ENCODE measurements at places on chromosomes 11 and 22.

GRCh38 chr11:101091781-101092180 is 37.8 kb downstream of the PGR start:
- no peak for DNase-seq
- no peaks in the 10 kb centered on the region for H3K4me1 ChIP-seq
- no peak overlapping the region for H3K27ac ChIP-seq
- no peak overlapping the region for H3K4me3 ChIP-seq

GRCh38 chr11:45892856-45893255 is 7.4 kb downstream of the MAPK8IP1 start:
- no peak overlapping the region for H3K4me3 ChIP-seq
- H3K27ac ChIP-seq: no peak overlapping the region
- no peaks in the 10 kb centered on the region for H3K4me1 ChIP-seq
- H3K27me3 ChIP-seq: no peaks in the 10 kb centered on the region

DNA sequence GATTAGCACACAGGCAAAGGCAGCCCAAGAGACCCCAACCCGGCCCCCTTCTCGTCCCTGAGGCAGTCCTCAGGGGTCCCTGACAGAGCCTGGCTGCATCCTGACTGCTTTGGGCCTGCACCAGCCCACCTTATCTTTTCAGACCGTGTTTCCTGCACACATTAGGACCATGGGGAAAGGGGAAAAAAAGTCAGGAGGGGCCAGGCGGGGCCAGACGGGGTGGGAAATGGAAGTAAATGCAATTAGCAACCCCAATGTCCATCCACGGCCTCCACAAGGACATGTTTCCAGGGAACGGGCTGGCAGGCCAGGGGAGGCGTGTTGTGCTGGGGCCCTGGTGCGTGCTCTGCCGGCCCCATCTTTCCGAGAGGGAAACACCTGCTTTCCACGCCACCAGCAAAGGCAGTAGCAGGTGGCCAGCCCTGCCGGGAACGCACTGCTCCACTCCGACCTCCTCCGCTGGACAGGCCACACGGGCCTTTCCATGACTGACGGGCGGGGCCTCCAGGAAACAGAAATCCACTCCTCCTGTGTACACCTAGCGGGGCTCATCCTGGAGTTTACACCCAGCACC is 7.4 kb downstream of the EHD1 start:
- no peak for DNase-seq
- H3K27me3 ChIP-seq: no peaks in the 10 kb centered on the region
- peaks cover 7% of the 10 kb centered on the region for H3K4me1 ChIP-seq
- H3K36me3 ChIP-seq: peaks cover 30% of the 10 kb centered on the region
- H3K4me3 ChIP-seq: no peak overlapping the region

DNA sequence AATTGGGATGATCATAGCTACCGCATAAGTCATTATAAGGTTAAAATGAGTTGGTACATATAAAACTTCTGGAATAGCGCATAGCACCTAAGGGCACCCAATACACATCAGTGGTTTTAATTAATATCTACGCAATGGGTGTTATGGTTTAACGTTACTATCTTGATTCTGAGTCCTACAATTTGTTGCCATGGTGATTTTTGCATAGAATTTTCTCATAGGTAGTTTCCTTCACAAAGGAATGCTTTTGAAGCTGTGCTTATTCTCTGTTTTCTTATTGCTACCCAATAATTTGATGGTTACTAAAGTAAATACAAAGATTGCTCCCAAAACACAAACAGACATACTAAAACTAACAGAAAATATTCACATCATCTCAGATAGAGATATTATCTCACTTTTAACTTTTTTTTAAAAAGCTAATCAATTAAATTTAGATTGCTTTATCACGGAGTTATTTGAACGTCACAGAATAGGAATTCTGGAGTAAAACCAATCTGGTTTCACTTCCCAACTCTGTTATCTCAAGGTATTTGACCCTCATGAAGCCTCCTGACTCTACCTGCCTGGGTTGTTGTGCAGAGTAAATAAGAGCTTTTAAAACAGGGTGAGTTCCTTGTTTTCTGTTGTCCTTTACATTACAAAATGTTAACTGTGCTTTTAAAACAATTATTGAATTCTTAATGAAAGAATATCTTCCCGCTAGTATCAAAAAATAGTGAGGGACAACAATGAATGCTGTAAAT is 635.5 kb upstream of the CCDC90B start:
- H3K27me3 ChIP-seq: no peaks in the 10 kb centered on the region
- H3K36me3 ChIP-seq: no peaks in the 10 kb centered on the region
- H3K27ac ChIP-seq: peak overlapping the region; percentile 12
- DNase-seq: no peak
- H3K4me3 ChIP-seq: no peak overlapping the region
- peaks cover 8% of the 10 kb centered on the region for H3K4me1 ChIP-seq

GRCh38 chr22:30453731-30454510 is 17.9 kb downstream of the SEC14L3 start:
- DNase-seq: peak; percentile 35
- H3K27me3 ChIP-seq: no peaks in the 10 kb centered on the region
- H3K4me3 ChIP-seq: no peak overlapping the region
- no peaks in the 10 kb centered on the region for H3K4me1 ChIP-seq

- peaks cover 15% of the 10 kb centered on the region for H3K27me3 ChIP-seq
- no peak overlapping the region for H3K27ac ChIP-seq
- H3K4me3 ChIP-seq: no peak overlapping the region
- no peaks in the 10 kb centered on the region for H3K36me3 ChIP-seq
Measured at GRCh38 chr11:44808053-44808753, 81.4 kb downstream of the TSPAN18 start.

GRCh38 chr11:104649002-104649401 is 249.3 kb downstream of the CASP12 start:
- no peak for DNase-seq
- no peaks in the 10 kb centered on the region for H3K36me3 ChIP-seq
- no peak overlapping the region for H3K27ac ChIP-seq
- H3K4me1 ChIP-seq: no peaks in the 10 kb centered on the region
- no peak overlapping the region for H3K4me3 ChIP-seq

DNA sequence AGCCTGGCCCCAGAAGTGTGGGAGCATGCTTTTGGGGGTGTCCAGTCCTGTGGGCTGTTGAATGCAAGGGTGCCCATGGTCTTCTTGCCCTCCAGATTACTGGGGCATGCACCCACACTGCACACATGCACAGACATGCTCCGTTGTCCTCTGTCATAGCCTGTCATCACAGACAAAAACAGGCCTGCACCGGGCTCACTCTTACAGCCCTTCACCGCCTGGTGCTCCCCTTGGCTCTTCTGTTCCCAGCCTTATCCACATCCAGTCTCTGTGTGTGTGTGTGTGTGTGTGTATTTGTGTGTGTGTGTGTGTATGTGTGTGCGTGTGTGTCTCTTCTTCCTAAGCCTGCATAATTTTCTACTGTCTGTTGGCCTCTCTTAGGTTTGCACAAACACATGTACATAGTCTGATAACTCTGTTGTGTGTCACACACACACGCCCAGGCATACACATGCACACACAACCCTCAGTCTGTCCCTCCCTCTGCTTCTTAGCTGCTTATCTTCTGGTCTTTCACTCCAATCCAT is 23.4 kb upstream of the NECTIN1 start:
- no peak for DNase-seq
- H3K27me3 ChIP-seq: peaks cover 25% of the 10 kb centered on the region
- H3K36me3 ChIP-seq: no peaks in the 10 kb centered on the region
- no peaks in the 10 kb centered on the region for H3K4me1 ChIP-seq
- H3K4me3 ChIP-seq: no peak overlapping the region

GRCh38 chr11:96309016-96309642 is 33.9 kb downstream of the MAML2 start:
- no peak overlapping the region for H3K4me3 ChIP-seq
- no peak for DNase-seq
- H3K27ac ChIP-seq: peak overlapping the region; percentile 100
- peaks cover 15% of the 10 kb centered on the region for H3K4me1 ChIP-seq

GRCh38 chr11:2945031-2945756 is 16.0 kb upstream of the PHLDA2 start:
- H3K27me3 ChIP-seq: no peaks in the 10 kb centered on the region
- DNase-seq: peak; percentile 85
- H3K36me3 ChIP-seq: peaks cover 59% of the 10 kb centered on the region
- peaks cover 38% of the 10 kb centered on the region for H3K4me1 ChIP-seq

DNA sequence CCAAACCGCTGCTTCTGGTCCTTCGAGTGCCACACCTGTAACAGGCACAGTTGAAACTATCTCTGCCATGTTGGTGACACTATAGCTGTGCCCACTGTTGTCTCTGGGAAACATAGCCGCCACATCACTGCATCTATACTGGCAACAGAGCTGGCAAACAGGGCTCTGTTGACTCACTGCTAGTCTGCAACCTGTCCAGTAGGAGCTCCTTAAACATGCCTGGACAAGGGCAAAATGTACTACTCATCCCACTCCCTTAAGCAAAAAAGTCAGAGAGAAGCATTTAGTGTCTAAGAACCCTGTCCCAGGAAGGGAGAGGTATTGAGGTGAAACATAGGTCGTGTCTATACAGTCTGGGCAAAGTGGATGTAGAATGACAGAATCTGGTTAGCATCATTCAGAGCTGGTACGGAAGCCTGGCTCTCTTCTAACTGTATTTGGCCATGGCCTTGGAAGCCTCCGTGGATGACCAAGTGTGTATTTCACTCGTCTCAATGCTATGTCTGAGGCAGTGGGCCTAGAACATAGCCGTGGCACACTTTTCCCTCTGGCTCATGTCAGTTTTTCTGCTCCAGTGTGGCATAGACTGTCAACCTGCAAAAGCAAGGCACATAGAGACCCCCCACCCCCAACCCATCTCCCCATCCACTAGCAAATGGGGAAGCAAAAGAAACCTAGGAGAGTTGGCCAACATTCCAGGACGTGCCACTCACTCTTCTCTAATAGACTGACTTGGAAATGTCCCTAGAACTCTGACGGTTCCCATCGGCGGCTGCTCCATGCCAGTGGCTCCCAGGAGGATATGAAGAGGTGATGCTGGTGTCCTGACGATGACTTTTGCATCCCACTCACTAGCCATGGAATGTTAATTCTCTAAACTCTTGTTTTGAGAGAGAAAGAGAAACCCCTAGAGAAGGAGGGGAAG is 21.4 kb upstream of the PISD start:
- H3K27me3 ChIP-seq: no peaks in the 10 kb centered on the region
- H3K36me3 ChIP-seq: peaks cover 32% of the 10 kb centered on the region
- H3K27ac ChIP-seq: peak overlapping the region; percentile 86
- no peak for DNase-seq

GRCh38 chr22:37167176-37167980 is 17.7 kb upstream of the IL2RB start:
- H3K27me3 ChIP-seq: no peaks in the 10 kb centered on the region
- H3K4me3 ChIP-seq: no peak overlapping the region
- DNase-seq: no peak
- no peaks in the 10 kb centered on the region for H3K36me3 ChIP-seq
- H3K27ac ChIP-seq: no peak overlapping the region

GRCh38 chr11:116396331-116396730 is 376.5 kb downstream of the BUD13 start:
- no peaks in the 10 kb centered on the region for H3K27me3 ChIP-seq
- no peaks in the 10 kb centered on the region for H3K36me3 ChIP-seq
- DNase-seq: no peak
- no peaks in the 10 kb centered on the region for H3K4me1 ChIP-seq
- peak overlapping the region; percentile 87 for H3K27ac ChIP-seq

- no peaks in the 10 kb centered on the region for H3K4me1 ChIP-seq
- no peaks in the 10 kb centered on the region for H3K27me3 ChIP-seq
- no peak for DNase-seq
- no peaks in the 10 kb centered on the region for H3K36me3 ChIP-seq
- no peak overlapping the region for H3K4me3 ChIP-seq
- H3K27ac ChIP-seq: peak overlapping the region; percentile 4
Measured at GRCh38 chr11:83871054-83871453, 584.9 kb upstream of the CCDC90B start.

GRCh38 chr22:19964701-19965386 is 23.2 kb upstream of the TXNRD2 start:
- no peaks in the 10 kb centered on the region for H3K27me3 ChIP-seq
- peaks cover 13% of the 10 kb centered on the region for H3K36me3 ChIP-seq
- H3K4me3 ChIP-seq: no peak overlapping the region
- no peak for DNase-seq
- no peak overlapping the region for H3K27ac ChIP-seq

- peaks cover 6% of the 10 kb centered on the region for H3K36me3 ChIP-seq
- no peaks in the 10 kb centered on the region for H3K27me3 ChIP-seq
- no peak overlapping the region for H3K27ac ChIP-seq
- no peaks in the 10 kb centered on the region for H3K4me1 ChIP-seq
Measured at GRCh38 chr11:134139873-134140331, 71.0 kb downstream of the JAM3 start.

DNA sequence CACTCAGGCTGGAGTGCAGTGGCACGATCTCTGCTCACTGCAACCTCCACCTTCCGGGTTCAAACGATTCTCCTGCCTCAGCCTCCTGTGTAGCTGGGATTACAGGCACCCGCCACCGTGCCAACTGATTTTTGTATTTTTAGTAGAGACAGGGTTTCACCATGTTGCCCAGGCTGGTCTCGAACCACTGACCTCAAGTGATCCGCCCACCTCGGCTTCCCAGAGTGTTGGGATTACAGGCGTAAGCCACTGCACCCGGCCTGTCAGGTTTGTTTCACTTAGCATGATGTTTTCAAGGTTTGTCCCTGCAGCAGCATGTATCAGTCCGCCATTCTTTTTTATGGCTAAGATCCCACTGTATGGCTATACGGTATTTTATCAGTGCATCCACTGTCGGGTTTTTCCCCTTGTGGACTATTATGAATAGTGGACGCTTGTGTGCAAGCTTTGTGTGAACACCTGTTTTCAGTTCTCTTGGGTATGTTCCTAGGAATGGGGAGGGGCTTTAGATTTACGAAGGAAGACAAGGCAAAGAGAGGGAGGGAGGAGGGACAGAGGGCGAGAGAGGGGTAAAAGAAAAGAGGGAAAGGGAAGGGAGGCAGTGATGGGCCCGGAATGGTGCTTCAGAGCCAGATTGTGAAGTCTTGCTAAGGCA is 13.9 kb upstream of the CDC42EP2 start:
- H3K27me3 ChIP-seq: no peaks in the 10 kb centered on the region
- no peak overlapping the region for H3K4me3 ChIP-seq
- no peak for DNase-seq
- H3K36me3 ChIP-seq: peaks cover 6% of the 10 kb centered on the region

DNA sequence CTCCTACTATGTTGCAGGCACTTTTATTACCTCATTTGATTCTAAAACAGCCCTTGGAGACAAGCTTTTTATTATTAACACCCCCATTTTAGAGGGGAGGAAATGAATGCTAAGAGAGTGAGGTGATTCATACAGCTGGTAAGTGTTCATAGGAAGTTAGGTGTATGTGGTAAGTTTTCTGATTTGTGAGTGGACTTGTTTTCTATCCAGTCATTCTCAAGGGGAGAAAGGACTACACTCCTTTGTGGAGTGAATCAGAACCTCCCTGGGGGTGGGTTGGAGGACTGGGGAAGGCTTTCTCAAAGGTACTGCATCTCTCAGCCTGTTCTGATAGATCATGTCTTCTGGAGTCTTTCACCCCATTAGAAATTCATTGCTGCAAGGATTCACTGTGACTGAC is 23.5 kb downstream of the PKNOX2 start:
- no peaks in the 10 kb centered on the region for H3K27me3 ChIP-seq
- DNase-seq: no peak
- H3K27ac ChIP-seq: no peak overlapping the region
- no peak overlapping the region for H3K4me3 ChIP-seq
- H3K36me3 ChIP-seq: no peaks in the 10 kb centered on the region
- H3K4me1 ChIP-seq: no peaks in the 10 kb centered on the region

- H3K36me3 ChIP-seq: no peaks in the 10 kb centered on the region
- H3K27ac ChIP-seq: peak overlapping the region; percentile 64
- peak; percentile 47 for DNase-seq
Measured at GRCh38 chr11:130737866-130738431, 178.3 kb downstream of the SNX19 start.

- peaks cover 27% of the 10 kb centered on the region for H3K36me3 ChIP-seq
- H3K27ac ChIP-seq: no peak overlapping the region
- H3K4me1 ChIP-seq: no peaks in the 10 kb centered on the region
Measured at GRCh38 chr22:21448627-21449416, 18.4 kb upstream of the TMEM191C start.

- no peak for DNase-seq
- no peaks in the 10 kb centered on the region for H3K36me3 ChIP-seq
- H3K27me3 ChIP-seq: no peaks in the 10 kb centered on the region
- H3K4me3 ChIP-seq: no peak overlapping the region
- no peaks in the 10 kb centered on the region for H3K4me1 ChIP-seq
Measured at GRCh38 chr11:77322926-77323590, 21.6 kb upstream of the GDPD4 start.
